ENCODE measurements at places on chromosomes 13 and 19. TPM values are rescaled to one million over a fixed set of nuclear protein-coding genes. Genes with fewer than 3 reads are reported as not detected.

SMAD9 gene
- total RNA-seq = 19.7 TPM

RASIP1 gene
- 1.9 TPM for total RNA-seq

- no peaks in the 10 kb centered on the region for H3K27me3 ChIP-seq
- H3K27ac ChIP-seq = no peak overlapping the region
- peak; percentile 64 for DNase-seq
- H3K36me3 ChIP-seq = peaks cover 12% of the 10 kb centered on the region
- no peaks in the 10 kb centered on the region for H3K4me1 ChIP-seq
- no peak overlapping the region for H3K4me3 ChIP-seq
These were observed 8.7 kb downstream of the PROSER3 start for GRCh38 chr19:35766571-35767104.

- peaks cover 3% of the 10 kb centered on the region for H3K36me3 ChIP-seq
- H3K4me3 ChIP-seq = no peak overlapping the region
- no peaks in the 10 kb centered on the region for H3K4me1 ChIP-seq
- H3K27ac ChIP-seq = no peak overlapping the region
- DNase-seq = no peak
- no peaks in the 10 kb centered on the region for H3K27me3 ChIP-seq
These were observed 66.8 kb downstream of the ATP7B start for GRCh38 chr13:51944428-51944827.

DNA sequence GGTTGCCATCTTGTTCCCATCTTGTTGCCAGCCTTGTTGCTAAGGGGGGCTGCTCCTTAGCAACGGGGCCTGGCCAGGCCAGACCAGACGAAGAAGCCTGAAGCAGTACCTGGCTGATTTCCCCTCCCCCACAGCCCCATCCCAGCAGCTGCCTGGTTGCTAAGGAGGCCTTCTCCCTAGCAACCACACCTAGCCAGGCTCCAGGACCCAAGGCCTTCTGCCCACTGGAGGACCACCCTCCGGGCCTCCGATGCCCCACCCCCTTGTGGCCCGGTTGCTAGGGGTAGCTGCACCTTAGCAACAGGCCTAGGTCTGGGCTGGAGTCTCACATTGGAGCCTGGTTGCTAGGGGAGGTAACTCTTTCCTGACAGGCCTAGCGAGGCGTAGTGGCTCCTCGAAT is 3.9 kb downstream of the PRRG2 start:
- H3K36me3 ChIP-seq = no peaks in the 10 kb centered on the region
- H3K27me3 ChIP-seq = no peaks in the 10 kb centered on the region
- peak overlapping the region; percentile 46 for H3K27ac ChIP-seq
- peaks cover 6% of the 10 kb centered on the region for H3K4me1 ChIP-seq

- H3K27me3 ChIP-seq = no peaks in the 10 kb centered on the region
- H3K27ac ChIP-seq = no peak overlapping the region
- peaks cover 19% of the 10 kb centered on the region for H3K4me1 ChIP-seq
- no peak overlapping the region for H3K4me3 ChIP-seq
- no peaks in the 10 kb centered on the region for H3K36me3 ChIP-seq
These were observed 415.6 kb downstream of the DCT start for GRCh38 chr13:94063848-94064247.

DNA sequence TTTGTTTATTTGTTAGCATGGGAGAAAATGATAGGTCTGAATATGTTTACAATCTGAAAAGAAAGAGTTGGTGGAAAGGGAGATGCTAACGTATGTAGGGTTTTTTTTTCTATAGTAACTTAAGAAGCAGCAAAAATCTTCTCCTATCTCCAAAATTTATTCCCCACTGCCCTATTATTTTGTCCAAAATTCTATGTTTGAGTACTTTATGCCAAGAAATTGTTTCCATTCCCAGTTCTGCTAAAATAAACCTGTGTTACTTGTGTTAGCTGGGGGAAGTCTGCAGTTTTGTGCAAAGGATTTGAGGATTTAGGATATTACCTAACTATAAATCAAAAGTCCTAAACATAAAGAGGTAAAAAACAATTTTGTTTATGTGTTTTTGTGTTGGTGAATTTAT is 2770.4 kb upstream of the PCDH20 start:
- H3K36me3 ChIP-seq = no peaks in the 10 kb centered on the region
- H3K4me3 ChIP-seq = no peak overlapping the region
- H3K27me3 ChIP-seq = no peaks in the 10 kb centered on the region
- no peak overlapping the region for H3K27ac ChIP-seq

PRR22 gene
- total RNA-seq = 5.2 TPM

FFAR3 gene
- total RNA-seq = 0.45 TPM

HSH2D gene
- 0.68 TPM for total RNA-seq

- no peak for DNase-seq
- H3K27me3 ChIP-seq = no peaks in the 10 kb centered on the region
- H3K27ac ChIP-seq = no peak overlapping the region
These were observed 2.2 kb upstream of the CLEC17A start for GRCh38 chr19:14580623-14581237.

DNA sequence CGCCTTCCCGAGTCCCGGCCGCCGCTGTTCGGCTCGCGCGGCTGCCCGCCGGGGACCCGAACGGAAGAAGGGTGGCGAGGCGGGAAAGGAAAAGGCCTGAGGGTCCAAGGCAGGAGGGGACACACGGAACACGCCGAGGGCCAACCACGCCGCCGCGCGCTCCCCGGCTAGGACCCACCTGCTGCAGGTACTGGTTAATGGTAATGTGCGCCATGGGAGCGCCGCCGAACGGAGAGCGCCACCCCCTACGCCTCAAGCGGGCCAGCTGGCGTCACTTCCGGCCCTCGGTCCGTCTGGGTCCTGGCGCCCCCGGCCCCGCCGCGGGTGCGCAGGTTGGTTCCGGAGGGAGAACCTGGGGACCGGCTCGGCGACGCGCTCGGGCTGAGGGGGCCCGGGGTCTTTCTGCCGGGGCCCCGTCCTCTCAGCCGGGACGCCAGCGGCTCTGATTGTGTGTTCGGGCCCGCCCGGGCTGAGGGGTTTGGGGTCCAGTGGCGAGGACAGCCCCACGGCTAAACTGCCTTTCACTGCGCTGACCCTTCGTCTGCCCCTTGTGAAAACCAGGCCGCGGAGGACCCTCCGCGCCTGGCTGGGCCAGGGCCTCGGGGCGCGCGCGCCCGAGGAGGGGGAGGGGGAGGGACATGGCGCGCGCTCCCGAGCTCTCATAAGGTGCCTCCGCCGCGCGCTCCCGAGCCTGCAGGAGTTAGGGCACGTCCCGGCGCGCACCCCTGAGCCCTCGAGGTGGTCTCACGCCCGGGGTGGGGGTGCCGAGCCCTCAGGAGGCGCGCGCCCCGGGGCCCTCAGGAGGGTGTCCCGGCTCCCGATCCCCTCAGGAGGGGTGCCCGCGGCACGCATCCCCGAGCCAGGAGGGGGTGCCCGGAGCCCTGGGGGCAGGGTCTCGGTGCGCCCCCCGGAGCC is at the start of gene PCID2:
Gene PCID2 (minus strand): TSS at position 249 of the 915 bp plus-strand sequence. CDS start 35 bp downstream, at position 214.
- no peaks in the 10 kb centered on the region for H3K27me3 ChIP-seq
- H3K4me1 ChIP-seq = peaks cover 35% of the 10 kb centered on the region
- DNase-seq = peak; percentile 92
- H3K36me3 ChIP-seq = peaks cover 11% of the 10 kb centered on the region
- H3K27ac ChIP-seq = peak within 1 kb of the TSS; percentile 91
- peak within 1 kb of the TSS; percentile 92 for H3K4me3 ChIP-seq

DNA sequence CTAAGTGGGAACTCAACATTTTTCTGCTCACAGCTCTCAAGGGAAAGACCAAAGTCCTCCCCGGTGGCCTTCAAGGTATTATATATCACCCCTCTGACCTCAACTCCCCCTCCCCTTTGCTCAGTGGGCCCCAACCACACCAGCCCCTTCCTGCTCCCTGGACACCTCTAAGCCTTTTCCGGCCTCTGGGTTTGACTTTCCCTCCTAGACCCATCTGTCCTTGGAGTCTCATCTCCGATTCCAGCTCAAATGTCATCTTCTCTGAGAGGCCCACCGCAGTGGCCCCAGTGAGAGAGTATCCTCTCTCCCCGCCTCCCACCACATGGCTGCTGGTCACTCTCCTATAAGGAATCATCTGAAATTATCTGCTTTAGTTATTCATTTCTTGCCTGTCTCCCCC is 941 bp upstream of the UHRF1 start:
- H3K4me1 ChIP-seq = peaks cover 23% of the 10 kb centered on the region
- no peaks in the 10 kb centered on the region for H3K36me3 ChIP-seq
- peak overlapping the region; percentile 76 for H3K4me3 ChIP-seq

KIR3DL1 gene
- not detected for total RNA-seq

DNA sequence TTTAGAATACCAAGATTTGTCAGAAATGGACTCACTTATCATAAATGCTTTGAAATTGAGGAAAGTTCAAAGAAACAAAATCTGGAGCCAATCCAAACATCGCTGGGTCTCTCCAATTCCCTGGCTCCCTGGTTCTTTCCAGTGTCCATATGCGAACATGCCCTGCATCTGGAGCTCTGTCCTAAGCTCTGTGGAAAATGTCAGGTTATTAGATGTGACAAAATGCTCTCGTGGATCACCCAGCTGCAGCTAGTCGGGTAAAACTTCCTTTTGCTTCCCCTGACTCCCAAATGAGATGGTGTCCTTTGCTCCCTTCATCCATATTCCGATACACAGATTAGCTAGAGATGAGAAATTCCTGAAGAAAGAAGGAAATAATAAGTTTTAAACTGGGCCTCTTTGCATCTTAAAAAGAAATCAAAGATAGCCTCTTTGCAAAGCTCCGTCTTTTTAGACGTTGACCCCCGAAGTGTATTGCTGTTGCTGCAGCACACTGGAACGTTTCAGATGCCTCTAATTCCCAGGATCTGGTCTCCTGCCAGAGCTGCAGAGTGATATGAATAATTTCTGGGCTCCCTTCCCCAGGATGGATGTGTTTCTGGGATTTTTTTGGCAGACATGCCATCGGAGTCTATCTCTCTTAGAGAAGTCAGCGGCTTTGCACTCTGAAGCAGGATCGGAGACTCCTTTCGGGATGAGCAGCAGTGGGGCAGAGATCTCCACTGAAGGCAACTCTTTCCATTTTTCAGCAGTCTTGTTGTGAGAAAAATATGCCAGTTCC is 102.9 kb downstream of the TEX26 start:
- H3K27ac ChIP-seq = no peak overlapping the region
- H3K4me3 ChIP-seq = no peak overlapping the region
- no peak for DNase-seq
- peaks cover 4% of the 10 kb centered on the region for H3K4me1 ChIP-seq
- H3K27me3 ChIP-seq = peaks cover 25% of the 10 kb centered on the region
- H3K36me3 ChIP-seq = no peaks in the 10 kb centered on the region

CCDC159 gene
- 12.1 TPM for total RNA-seq

FXYD1 gene
- total RNA-seq = 2.0 TPM

UHRF1 gene
- 79.1 TPM for total RNA-seq

IQCN gene
- total RNA-seq = 10.2 TPM

NLRP5 gene
- total RNA-seq = not detected

SIGLEC11 gene
- 0.27 TPM for total RNA-seq

DNA sequence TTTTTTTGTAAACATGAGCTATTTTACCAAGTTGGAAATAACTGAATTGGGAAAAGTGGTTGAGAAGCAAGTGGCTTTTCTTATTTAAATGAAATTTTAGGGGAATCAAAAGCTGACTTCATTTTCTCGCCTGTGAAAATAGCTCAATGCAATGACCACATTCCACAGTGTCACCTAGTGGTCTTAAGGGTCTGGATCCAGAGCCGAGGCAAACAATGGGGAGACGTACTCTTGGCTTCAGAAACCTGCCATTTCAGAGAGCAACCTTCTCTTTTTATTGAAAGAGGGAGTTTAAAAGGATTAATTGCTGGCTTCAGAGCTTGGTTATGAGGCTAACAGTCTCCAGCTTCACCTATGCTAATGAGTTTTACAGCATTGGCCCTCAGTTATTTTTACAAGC is 39.7 kb upstream of the RXFP2 start:
- no peaks in the 10 kb centered on the region for H3K36me3 ChIP-seq
- H3K27me3 ChIP-seq = no peaks in the 10 kb centered on the region
- peaks cover 6% of the 10 kb centered on the region for H3K4me1 ChIP-seq
- no peak overlapping the region for H3K27ac ChIP-seq

LILRA5 gene
- not detected for total RNA-seq

DNA sequence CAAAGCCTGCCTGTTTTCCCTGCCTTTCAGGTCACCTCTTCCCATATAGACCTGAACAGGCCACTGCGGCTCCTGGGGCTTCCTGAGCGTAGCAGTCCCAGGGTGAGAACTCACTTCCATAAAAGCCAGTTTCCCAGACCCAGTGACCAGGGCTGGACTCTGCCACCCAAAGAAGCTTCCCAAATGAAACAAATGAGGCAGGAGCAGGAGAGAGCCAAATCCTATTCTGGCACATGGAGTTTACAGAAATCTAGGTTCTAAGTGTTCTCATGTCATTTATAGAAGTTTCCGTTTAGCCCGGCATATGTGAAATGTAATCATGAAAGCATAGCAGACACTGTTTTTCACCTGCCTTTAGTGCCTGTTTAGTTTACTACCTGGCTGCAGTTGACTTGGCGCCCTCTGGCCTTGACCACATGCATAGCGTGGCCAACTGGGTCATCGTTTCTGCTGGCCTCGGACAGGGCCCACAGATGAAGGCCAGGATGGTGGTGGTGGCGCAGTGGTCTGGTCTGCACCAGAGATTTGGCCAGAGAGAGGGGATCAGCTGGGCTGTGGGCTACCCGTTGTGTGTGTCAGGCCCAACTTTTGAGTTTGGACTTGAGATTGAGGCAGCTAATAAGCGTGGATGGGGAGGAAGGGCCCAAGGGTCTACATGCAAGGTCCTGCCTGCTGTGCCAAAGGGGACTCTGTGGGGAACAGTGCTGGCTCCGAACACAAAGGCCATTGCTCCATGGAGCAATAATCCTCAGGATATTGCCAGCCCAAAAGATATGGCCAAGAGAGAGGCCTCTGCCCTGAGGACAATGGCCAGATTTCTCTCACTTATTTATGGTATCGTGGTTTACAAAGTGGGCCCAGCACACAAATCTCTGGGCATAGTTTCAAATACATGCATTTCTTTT is 43.3 kb downstream of the NFIX start:
- H3K27ac ChIP-seq = no peak overlapping the region
- DNase-seq = no peak
- peaks cover 95% of the 10 kb centered on the region for H3K27me3 ChIP-seq
- no peak overlapping the region for H3K4me3 ChIP-seq

- peaks cover 6% of the 10 kb centered on the region for H3K4me1 ChIP-seq
- no peak overlapping the region for H3K27ac ChIP-seq
- DNase-seq = no peak
- H3K36me3 ChIP-seq = peaks cover 1% of the 10 kb centered on the region
These were observed 40.2 kb downstream of the SLAIN1 start for GRCh38 chr13:77737583-77738200.

PNPLA6 gene
- total RNA-seq = 86.1 TPM

DNA sequence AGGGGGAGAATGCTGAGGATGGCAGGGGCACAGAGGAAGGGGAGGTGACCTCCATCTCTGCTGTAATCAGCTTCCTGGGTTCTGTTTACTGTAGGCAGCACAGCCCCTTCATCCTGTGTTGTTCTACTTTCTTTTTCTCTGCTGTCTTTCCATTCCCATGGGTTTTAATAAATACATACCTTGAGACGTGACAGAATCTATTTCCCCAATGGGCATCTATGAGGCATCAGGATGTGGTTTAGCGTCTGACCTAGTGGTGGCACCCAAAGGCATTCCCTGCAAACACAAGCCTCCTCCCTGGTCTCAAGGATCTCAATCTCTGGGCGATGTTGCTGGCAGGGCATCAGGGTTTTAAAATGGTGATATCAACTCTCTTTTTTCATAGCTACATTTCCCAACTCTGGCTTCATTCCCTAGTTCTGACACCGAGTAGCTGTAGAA is 60.8 kb downstream of the ALOX5AP start:
- no peak overlapping the region for H3K27ac ChIP-seq
- peaks cover 3% of the 10 kb centered on the region for H3K27me3 ChIP-seq
- DNase-seq = no peak
- H3K4me1 ChIP-seq = peaks cover 51% of the 10 kb centered on the region
- no peaks in the 10 kb centered on the region for H3K36me3 ChIP-seq
- H3K4me3 ChIP-seq = no peak overlapping the region

GRCh38 chr13:25871389-25872125 is 180.3 kb downstream of the SHISA2 start:
- no peak overlapping the region for H3K4me3 ChIP-seq
- no peaks in the 10 kb centered on the region for H3K27me3 ChIP-seq
- H3K36me3 ChIP-seq = no peaks in the 10 kb centered on the region

All from type B pancreatic cell (in vitro differentiated cells).